ENCODE measurements at places on chromosomes 5 and 9.

- DNase-seq = peak; percentile 36
Measured at GRCh38 chr5:177131352-177132135, 2.0 kb upstream of the NSD1 start.

DNA sequence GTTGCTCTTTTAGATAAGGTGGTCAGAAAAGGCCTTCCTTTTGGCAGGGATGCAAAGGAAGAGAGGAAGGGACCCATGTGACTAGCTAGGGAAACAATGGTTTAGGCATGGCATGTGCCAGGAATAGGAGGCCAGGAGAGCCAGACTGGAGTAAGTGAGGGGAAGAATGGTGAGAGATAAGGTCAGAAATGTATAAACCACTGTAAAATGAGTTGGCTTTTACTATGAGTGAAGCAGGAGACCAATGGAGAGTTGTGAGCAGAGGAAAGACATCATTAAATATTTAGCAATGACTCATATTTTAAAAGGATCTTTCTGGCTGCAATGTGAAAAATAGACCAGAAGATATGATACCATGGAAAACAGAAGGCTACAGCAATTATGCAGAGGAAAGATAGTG, 50.9 kb downstream of the AP3B1 start:
- no peak for DNase-seq

- no peak for DNase-seq
Measured at GRCh38 chr5:123585871-123586270, 73.9 kb downstream of the CSNK1G3 start.

DNA sequence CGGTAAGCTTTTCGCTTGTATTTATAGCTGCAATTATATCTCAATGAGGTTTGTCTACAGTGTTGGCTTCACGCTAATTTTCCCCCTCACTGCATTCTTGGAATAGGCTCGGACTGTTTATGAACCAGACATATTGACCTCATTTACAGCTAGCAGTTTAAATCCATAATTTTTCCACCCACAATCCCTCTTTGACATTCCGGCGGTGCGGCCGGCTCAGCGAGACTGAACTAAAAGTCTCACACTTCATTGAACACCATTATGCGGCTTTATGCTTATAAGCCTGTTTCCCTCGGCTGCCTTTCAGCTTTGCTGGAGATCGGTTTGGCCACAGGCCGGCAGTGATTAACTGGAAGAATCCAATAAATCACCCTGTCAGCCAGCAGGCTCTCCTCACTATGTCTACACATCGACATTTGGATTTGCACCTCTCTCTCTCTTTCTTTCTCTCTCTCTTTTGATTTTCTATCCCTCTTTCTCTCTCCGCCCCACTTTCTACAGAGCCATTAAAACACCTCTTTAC, 315.0 kb upstream of the TLE4 start:
- peak; percentile 14 for DNase-seq

- DNase-seq = no peak
Measured at GRCh38 chr9:89177944-89178829, at the start of gene SHC3. TSS of gene SHC3 (minus strand) at chr9:89178818. CDS start at chr9:89178460, 358 bp downstream.

- DNase-seq = no peak
Measured at GRCh38 chr5:68991279-68992084, 102.3 kb upstream of the SLC30A5 start.

DNA sequence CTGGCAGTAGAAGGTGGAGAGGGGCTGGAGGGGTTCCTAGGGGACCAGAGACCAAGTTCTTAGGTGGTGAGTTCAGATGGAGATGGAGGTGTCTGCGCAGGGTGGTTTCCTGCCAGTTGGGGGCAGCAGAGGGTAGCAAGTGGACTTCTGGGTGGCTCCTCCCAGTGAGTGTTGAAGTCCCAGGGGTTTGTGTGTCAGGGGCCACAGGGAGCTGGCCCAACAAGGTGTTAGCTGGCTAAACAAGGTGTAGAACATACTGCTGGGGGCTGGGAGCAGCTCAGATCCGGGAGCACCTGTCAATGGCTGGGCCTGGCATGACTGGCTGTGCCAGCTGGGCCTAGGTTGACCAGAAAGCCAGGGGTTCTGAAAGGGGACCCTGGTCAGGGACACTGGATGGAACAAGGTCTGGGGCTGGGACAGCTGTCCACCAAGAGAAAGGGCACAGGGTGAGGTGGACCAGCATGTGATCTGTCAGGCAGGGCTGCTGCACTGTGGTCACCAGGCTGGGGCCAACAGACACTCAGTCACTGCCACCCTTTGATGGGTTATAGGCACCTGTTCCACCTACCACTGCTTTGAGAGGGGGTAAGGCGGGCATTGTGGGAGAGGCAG, 35.6 kb downstream of the DAB2IP start:
- DNase-seq = peak; percentile 90

DNA sequence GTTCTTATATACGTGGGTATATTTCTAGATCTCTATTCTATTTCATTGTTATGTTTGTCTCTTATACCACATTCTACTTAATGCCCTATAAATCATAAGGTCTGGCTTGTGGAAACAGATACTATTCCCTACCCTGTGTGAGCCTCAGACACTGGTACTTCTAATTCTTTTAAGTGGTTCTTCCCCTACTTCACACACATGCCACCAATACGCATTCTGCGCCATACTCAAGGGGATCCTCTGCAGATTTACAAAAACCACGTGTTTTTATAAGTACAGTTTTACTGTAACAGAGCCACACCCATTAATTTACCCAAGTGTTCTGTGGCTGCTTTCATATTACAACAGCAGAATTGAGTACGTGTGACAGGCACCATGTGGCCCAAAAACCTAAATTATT, 195.6 kb downstream of the SAXO1 start:
- DNase-seq = no peak

GRCh38 chr9:107368696-107369095, 85.6 kb downstream of the RAD23B start:
- DNase-seq = no peak

DNA sequence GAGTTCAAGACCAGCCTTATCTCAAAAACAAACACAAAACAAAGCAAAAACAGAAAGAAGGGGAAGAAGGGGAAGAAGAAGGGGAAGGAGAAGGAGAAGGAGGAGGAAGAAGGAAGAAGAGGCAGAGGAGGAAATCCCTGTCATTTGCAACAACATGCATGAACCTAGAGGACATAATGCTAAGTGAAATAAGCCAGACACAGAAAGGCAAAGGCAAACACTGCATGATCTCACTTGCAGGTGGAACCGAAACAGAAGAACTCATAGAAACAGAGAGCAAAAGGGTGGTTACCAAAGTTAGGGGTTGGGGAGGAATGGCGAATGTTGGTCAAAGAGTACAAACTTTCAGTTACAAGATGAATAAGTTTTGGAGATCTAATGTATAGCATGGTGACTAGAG, 135.4 kb downstream of the UGCG start:
- DNase-seq = no peak

DNA sequence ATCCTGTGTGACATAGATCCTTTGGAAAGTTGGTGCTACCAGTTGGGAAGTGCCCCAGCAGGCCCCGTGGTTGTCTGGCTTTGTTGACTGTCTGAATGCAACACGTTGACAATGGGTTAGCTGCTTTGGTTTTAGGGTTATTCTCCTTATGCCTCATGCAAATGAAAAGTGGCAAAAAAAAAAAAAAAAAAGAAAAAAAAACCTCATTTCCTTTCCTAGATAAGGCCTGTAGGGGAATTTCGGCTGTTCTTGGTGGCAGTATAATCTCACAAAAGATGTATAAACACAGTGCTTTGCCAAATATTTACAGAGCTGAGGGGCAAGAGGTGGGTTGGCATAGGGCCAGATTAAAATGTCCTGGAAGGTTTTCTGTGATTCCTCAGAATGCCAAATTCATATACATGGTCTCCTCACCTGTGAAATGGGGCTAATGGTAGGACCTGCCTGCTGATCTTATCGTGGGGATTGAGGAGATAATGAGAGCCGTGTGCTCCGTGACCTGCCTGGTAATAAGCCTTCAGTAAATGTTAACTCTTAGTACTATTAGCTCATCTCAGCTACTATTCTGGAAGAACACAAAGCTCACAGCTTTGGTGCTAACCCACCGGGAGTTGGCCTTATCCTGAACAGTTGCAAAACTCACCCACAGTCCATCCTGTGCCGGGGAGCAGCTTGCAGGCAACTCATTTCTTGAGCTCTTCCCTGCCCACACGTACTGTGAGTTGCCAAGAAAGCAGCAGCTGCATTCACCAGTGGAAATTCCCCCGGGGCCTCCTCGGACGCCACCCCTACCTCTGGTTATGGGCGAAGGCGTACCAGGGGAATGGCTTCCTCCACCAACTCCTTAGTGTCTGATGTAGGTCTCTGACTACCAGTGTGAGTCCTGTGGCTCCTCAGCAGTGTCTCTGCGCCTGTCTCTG, 220.3 kb downstream of the NR3C1 start:
- no peak for DNase-seq

- no peak for DNase-seq
Measured at GRCh38 chr5:167814040-167814439, 477.4 kb upstream of the WWC1 start.

GRCh38 chr5:10634562-10634961, 70.7 kb downstream of the ANKRD33B start:
- no peak for DNase-seq

DNA sequence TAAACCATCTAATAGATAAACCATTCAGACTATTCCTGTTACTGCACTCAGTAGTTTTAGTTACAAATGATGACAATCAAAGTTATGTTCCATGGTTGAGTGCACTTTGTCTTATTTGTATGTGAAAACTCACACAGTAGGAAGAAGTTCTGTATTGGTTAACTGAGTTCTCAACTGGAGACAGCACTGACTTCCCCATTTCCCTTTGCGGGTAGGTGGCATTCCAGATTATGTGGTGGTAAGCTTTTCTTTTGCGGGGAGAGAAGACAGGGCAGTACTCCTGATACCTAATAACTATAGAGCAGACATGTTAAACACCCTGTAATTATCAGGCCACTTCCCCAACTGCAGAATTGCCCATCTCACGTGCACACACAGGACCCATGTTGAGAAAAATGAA, 24.4 kb downstream of the TARS1 start:
- no peak for DNase-seq
